Foreskin melanocyte (primary cell): ENCODE measurements at places on chromosomes 3 and 15.

DNA sequence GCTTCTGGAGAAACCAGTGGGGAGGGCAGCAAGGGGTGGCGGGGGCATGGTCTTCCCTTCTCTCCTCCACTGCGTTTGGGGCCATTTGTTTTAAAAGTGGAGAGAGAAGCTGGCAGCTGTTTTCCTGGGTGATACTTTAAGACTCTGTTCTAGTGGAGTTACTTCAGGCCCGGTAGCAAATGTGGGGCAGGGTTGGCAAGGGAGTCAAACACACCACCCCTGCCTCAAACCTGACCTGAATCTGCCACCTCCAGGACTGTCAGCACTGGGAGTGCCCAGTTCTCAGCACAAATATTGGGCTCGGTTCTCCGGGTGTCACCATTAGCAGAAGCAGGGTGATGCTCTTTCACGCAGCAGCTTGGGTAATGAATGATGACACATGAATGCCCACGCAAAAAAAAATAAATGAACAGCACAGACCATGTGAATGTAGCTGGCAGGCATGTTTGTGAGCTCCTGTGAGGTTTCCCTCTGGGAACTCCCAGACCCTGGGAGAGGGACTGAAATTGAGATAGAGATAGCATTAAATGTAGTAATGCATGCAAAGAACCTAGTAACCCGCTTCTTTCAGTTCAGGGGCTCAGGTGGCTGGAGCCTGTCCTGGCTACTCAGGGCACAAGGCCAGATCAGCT, 424.0 kb downstream of the MCTP2 start:
- no peak for DNase-seq

- no peak for DNase-seq
Observed at GRCh38 chr15:79973456-79974195, 2.6 kb upstream of the BCL2A1 start.

- no peak for DNase-seq
Observed at GRCh38 chr3:169579116-169579710, 84.3 kb downstream of the MECOM start.

GRCh38 chr3:59818033-59818918, 768.5 kb upstream of the CFAP20DC start:
- DNase-seq, result no peak

DNA sequence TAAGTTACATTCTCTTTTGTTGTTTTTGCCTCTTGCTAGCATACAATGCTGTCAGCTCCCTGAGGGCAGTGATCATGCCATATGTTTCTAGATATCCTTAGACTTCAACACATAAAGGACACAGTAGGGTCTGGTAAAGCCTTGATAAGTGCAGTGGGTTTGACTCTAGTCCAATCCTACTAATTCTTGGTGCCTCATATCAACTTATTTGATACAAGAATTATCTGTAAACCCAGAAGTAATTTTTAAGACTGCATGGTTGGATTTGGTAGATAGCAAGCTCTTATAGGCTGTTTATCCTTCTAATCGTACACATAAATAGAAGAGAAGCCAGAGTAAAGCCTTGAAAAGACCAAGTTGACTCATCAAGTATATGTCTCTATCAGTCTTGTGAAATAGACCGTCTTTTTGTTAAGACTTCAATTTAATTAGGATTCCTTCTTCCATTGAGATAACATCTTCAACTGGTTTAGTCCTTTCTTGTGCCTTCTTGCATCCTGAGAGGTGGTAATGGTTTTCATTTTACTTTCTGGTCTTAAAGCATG, 265.6 kb upstream of the CDIN1 start:
- DNase-seq, result no peak

DNA sequence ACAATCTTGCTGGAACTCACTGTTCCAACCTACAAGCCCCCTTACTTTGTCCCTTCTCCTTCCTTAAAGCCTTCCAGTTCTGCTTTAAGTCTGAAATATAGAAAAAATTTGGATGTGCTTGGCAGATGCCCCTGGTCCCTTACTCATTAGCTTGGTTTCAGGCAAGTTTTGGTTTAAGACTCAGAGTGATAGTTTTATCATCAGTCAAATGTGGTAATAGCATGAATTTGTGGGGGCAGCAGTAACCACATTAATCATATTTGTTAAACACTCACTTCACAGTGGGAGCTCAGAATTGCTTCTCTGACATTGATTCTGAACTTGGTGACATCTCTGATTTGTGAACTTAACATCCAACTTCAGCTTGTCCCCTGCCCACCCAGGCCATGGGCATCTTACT, 58.3 kb upstream of the ALDH1A3 start:
- no peak for DNase-seq

GRCh38 chr3:54780336-54780735, 147.5 kb downstream of the LRTM1 start:
- no peak for DNase-seq

DNA sequence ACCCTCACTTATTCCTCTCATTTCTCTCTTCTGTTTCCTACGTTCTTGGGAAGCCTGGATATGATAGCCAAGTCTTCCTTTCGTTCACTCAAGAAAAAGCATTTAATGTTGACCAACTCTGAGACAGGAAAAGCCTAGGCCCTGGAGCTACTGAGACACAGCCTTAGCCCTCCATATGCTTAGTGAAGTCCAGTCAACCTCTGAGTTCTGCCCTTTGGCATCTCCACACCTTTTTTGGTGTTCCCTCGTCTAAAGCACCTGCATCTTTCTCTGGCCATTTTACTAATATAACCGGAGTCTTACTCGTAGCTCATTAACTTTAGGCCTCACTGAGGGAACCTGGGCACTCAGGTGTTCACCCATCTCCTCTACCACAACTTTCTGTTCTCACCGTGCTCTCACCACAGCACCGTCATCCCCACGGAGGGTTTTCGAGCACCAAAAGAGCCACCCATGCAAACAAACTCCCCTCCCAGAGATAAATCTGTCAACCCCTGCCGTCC, 632 bp downstream of the MTHFS start:
- peak; percentile 17 for DNase-seq

GRCh38 chr3:11919390-11919789, 72.7 kb upstream of the TAMM41 start:
- no peak for DNase-seq

DNA sequence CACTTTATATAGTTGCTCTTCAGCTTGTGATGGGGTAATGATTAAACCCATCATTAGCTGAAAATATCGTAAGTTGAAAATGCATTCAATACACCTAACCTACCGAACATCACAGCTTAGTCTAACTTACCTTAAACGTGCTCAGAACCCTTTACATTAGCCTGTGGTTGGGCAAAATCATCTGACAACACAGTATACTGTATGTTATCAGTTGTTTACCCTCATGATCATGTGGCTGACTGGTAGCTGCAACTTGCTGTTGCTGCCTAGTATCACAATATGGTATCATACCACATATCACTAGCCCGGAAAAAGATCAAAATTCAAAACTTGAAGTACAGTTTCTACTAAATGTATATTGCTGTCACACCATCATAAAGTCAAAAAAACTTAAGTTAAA, 9.5 kb downstream of the ZNF280D start:
- DNase-seq, result no peak

- no peak for DNase-seq
Observed at GRCh38 chr3:9153904-9154619, 95.4 kb downstream of the SRGAP3 start.

DNA sequence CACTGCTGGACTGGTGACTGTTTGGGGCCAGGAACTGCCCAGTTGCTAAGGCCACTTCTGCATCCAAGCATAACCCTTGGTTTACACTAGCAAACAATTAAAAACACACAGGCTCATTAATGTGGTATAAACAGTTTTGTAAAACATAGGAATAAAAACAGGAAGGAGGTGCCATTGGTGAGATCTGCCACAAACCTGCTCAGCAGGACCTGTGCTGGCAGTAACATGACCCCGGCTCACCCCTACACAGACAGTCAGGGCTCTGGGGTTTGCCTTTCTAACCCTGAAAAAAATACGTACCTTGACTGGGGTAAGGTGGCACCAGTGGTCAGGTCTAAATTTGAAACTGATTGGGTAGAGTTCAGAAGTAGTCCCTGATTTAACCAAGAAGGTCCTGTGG, 76.2 kb downstream of the ATP1B3 start:
- no peak for DNase-seq

DNA sequence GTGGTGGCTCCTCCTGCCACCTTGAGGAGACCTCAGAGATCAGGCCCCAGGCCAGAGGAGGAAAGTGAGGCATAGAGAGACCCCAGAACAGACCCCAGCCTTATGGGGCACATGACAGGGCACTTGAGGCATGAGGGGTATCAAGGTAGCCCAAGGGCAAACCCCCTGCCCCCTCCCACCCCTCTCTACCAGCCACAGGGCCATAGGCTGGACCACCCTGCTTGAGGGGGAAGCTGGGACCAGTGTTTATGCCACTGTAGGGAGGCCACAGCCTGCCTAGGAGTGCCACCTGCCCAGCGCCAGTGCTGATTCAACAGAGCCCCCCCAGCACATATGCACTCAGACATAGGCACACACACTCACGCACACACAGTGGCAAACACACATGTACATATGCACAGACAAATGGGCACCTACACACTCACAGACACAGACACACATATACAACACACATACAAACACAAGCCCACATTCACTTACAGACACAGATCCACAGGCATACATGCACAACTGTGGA, 10.3 kb downstream of the MYL3 start:
- no peak for DNase-seq

DNA sequence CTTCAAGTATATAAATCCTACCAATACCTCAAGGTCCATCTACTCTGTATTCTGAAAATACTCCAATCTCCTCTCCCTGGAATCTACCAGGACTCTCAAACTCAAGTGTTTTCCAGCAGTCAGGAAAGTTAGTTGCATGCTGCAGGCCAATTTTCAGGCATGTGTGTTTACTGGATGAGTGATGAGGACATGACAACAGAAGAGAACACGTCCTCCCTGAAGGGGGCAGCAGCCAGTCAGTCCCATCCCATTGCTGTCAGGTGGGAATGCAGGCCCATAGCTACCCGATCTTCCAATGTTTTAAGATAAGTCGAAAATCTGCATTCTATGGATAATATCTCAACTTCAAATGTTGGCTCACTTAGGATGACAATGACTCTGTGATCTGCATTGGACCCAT, 496.2 kb downstream of the FHIT start:
- DNase-seq, result no peak

DNA sequence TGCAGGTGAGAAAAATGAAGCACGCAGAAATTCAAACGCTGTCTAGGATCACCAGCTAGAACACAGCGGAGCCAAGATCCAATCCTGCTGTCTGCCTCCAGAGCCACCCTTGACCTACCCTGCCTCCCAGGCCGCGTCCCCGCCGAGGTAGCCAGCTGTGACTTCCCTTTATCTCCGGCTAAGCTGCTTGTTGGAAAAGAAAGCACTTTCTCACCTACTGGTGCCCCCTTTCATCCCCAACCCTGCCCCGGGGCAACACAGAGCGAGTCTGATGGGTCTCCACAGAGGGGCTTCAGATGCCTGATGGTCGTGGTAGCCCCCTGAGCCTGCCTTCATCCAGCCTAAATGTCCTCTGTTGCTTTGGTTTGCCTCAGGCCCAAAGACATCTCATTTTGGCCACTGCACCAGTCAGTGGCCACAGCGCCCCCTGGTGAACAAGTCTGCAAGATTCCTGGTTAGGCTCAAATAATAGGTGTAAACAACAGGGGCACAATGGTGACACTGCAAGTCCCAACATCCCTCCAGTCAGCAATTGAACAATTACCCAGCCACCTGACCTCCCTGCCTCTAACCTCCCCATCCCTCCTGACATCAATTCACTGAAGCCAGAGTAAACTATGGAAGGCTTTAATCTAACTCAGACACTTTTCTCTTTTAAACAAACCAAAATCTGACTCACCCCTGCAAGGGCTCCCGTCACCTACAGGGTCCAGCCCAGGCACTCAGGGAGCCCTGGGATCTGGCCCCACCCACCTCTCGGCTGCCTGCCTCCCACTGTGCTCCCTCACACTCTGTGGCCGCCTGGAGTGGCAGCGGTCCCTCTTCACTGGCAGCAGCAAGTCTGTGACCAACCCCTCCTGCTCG, 27.3 kb upstream of the BCL2L10 start:
- DNase-seq, result peak; percentile 49

GRCh38 chr3:188385295-188385694, 231.3 kb downstream of the LPP start:
- DNase-seq, result peak; percentile 99

- DNase-seq, result peak; percentile 43
Observed at GRCh38 chr15:56491110-56491722, 26.3 kb upstream of the MNS1 start.

DNA sequence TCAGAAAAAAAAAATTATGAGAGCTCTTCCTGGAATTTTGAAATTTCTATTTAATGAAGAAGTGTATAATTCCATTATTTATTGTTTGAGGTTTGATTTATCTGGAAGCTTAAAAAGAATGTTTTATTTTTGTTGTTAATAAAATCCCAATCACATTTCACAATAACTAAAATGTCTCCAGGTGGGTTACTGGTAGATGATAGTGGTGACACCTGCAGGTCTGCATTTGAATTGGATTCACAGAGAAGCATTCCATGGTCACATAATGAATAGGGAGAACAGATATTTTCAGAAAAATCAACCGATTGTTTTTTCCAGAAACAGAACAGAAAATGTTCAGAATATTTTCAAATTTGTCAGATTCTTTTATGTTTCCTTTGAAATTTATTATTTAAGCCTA, 48.3 kb downstream of the ASB7 start:
- DNase-seq, result no peak

DNA sequence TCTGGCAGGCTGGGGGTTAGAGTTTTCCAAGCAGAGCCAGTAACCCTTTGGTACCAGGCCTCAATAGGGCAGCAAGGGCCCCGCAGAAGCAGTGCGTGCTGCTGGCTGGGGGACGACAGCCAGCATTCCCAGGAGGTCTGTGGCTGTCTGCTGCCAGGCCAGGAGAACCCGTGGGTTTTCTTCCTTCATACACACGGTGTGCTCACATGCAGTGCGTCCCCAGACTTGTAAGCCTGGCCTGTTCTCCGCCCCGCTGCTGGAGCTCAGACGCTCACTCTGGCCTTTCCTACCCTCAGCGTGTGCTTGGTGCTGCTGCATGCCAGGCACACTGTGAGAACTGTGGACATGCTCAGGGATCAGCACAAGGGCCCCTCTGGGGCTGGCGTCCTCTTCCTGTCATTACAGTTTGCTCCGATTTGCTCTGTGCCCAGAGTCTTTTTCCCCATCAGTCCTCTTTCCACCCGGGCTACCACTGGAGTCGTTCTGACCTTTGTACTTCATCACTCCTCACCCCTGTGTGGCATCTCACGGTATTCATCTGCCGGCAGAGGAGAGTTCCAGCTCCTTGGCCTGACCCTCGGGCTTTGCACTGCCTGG, 149.5 kb downstream of the DNAJB8 start:
- no peak for DNase-seq

DNA sequence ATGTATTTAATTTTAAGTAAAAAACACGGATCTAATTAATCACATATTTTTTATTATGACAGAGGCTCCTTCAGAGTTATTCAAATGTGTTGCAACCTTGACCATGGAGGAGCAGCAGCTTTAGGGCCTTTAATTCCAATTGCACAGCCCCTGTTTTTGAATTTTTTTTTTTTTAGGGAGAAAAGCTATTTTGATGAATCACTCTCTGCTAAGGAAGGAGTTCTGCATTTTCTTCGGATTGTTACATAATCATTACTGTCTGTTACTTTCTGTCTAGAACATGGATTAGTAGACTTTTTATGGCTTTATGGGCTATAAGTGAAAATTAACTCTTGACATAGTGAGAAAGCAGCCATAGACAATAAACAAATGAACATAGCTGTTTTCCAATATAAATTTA, 90.8 kb downstream of the MCTP2 start:
- no peak for DNase-seq

GRCh38 chr15:74007820-74008371, 13.4 kb downstream of the PML start:
- DNase-seq, result no peak
